ENCODE measurements at places on chromosomes 7 and 10.

DNA sequence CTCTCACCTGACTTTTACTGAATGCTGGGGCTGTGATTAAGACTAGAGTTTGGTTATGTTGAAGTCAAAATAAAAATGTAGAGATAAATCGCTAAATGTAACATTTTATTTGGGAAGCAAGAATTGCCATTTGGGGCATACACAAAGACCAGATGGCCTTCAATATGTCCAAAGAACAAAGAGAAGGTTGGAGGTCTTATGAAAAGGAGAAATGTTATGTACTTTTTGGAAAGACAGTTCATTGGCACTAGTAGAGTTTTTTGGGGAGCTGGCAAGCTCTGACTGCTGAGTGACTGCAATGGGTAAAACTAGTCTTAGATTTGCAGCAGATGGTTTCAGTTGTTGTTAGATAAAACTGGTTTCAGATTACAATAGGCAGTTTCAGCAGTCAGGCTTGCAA is 35.6 kb upstream of the GALNT17 start:
- no peak for DNase-seq

GRCh38 chr10:103244666-103245271 is 918 bp upstream of the RPEL1 start:
- peak; percentile 49 for DNase-seq

DNA sequence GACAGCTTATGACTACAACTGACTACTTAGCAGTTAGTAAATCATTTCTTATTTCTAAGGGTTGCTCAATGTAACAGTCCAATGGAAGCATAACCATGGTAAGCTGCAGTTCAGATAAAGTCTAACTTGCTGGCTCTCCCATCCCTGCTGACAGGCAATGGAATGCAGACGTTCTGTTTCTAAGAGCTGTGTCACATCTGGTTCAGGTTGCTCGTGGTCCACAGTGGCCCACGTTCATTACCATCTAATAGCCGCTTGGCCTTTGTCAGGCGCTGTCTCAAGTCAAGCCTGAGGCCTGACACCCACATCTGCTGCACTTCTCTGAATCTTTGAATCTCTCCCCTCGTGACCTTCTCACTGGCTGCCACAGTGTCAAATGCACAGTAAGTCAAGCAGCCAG is 240.8 kb downstream of the FGFR2 start:
- no peak for DNase-seq

- no peak for DNase-seq
Observed at GRCh38 chr7:107816011-107816566, 13.1 kb upstream of the SLC26A3 start.

DNA sequence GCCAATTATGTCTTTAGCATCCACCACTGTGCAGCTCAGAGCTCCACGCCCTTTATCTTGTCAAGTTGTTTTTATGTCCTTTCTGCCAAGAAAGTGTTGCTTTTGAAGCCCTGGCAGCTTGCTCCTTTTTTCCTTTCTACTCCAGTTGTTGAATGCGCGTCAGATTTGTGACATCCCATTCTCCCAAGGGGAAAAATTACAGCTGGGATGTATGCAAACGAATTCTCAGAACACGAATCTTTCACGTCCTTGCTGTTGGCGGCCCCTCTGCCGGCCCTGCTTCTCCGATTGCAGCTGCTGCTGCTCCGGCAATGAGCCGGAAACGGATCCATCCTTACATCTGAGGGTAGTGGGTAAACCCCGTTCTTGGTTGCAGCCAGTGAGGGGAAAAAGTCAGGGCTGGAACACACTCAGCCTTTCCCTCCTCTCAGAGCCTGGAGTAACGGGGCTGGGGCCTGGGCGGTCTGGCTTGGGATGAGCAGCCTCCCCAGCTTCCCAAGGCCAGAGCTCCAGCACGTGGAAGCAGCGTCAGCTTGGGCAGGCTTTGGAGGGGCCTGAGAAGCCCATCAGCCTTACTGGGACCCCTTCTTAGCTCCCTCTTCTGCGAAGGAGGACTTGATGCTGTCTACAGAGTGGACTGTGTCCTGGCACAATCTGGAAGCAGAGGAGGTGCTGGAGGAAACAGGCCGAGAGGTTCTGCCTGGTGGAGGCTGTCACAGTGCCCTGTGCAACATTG is 79.0 kb upstream of the CHST15 start:
- DNase-seq: no peak

- DNase-seq: no peak
Observed at GRCh38 chr7:44274623-44274975, 50.8 kb downstream of the CAMK2B start.
